ENCODE measurements at places on chromosomes 12 and 14. TPM values are rescaled to one million over a fixed set of nuclear protein-coding genes. Genes with fewer than 3 reads are reported as not detected.

DNA sequence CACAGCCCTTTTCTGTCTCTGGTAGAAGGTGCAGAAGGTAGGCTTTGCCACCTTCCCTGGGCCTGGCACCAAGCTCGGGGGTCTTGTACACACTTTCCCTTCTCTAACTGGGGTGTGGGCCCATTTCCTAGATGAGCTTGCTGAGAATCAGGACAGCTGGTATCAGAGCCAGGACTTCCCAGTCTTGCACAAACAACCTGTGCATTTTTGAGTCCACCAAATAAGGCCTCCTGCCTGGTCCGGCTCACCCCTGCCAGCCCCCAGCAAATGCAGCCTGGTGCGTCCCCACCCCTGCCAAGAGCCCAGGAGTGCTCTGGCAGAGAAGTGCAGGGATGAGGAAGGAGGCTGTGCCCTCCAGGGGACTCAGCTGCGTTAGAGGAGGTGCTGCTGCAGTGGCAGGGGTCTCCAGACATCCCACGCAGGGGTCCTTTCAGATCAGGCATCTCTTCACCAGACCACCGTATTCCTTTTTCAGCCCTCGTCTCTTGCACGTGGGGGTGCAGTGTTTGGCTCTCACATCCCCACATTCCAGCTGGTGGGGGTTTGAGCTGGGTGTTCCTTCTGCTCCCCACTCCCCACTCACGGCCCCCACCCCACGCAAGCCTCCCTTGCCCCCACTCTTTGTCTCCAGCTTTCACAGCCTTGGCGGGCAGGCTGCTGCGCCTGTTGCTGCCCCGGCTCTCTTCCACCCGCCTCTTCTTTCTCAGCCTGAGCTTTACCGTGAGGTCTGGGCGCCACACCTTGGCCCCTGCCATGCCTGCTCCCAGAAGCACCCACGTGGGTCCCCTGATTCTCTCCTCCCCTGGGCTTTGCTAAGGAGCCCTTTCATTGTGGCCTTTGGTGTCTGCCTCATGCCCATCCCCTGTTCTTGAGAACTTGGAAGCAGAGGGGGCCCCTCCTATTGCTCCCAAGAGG is 32.3 kb downstream of the MEG3 start:
- DNase-seq = no peak

DNA sequence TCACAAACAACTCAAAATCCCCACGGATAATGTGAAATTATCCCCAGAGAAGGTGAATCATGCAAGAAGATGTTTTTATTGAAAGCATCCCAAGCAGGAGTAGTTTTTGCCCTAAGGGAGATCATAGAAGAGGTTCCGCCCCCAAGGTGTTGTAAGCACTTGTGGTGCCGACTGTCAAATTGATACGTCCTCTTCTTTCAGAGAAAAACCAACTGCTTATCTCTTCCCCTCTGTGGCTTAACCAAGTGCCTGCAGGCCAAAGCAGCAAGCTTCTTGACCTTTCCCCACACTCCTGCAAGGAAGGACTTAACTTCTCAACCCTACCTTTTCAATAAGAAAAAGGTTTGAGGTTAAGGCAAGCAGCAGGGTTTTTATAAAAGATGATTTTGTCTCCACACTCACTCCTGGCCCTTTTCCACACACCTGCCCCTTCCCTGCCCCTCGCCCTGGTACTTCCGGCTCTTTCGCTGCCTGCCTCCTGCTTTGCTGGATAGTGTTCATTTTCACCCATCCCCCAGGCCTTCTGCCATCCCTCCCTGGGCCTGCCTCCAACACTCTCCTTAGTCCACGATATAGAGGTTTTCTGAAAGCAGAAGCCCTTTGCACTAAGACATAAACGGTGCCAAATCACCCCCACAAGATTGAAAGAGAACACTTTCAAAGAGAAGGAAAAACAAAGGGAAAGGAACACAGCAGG is 114.5 kb downstream of the EGLN3 start:
- DNase-seq = no peak

GRCh38 chr12:57548488-57548887 is 1.4 kb upstream of the KIF5A start:
- DNase-seq = no peak

DNA sequence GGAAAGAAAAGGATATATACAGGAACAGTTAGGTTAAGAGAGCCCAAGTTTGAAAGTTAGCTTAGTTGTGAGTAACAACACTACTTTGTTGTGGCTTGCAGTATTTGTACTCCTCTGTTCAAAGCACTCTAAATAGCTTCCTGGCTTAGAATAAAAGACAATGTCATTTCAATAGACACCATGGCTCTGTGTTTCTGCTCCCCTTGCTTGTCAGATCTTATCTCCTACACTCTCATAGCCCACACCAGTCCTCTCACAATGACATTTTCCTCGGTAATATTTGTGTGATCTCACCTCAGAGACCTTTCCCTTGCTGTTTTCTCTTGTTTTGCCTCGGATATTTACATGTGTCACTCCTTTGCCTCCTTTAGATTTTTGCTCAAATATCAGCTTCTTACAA is 418.4 kb downstream of the MDGA2 start:
- DNase-seq = no peak

DNA sequence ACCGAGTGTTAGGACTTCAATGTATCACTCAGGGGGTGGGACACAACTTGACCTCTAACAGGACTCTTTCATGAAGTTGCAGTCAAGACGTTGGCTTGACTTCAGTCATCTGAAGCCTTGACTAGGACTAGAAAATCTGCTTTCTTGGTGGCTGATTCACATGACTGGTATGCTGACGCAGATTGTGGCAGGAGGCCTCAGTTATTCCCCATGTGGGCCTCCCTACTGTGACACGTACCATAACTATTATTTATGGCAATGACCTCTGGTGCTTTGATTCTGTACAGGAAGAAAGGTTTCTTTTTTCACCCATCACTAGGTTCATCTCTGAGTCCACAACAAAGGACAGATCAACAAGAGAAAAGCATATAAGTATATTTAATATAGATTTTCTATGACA is 270.4 kb downstream of the NEDD1 start:
- peak; percentile 4 for DNase-seq

Gene NGB
- total RNA-seq = not detected

Gene POTEM
- total RNA-seq = not detected

Gene SPTB
- total RNA-seq = 0.69 TPM

Gene IFNG
- not detected for total RNA-seq

Gene AQP2
- total RNA-seq = not detected

Gene CLEC4D
- total RNA-seq = not detected

Gene MAP3K9
- total RNA-seq = 0.30 TPM

Measured in HFFc6 (cell line).